Glomerular endothelial cell (primary cell): ENCODE measurements at places on chromosomes 1 and 21. TPM values are rescaled to one million over a fixed set of nuclear protein-coding genes. Genes with fewer than 3 reads are reported as not detected.

Gene TBX19
- 1.1 and 1.2 TPM in 2 replicates for total RNA-seq

Gene WASF2
- total RNA-seq, result 81.5 and 111 TPM in 2 replicates

GRCh38 chr1:145952903-145953302 is 4.9 kb downstream of the LIX1L start:
- DNase-seq, result no peak

GRCh38 chr21:33117101-33117888 is 47.4 kb downstream of the OLIG1 start:
- DNase-seq, result no peak

Gene WNT2B
- total RNA-seq, result 0.48 and 4.4 TPM in 2 replicates
